Activated CD4-positive, alpha-beta T cell treated with anti-CD3 and anti-CD28 coated beads, Interleukin-2, amount 10 ng/mL, durations not matched to agents 7 days and 5 days (primary cell): ENCODE measurements at places on chromosomes 5 and 9. TPM values are rescaled to one million over a fixed set of nuclear protein-coding genes. Genes with fewer than 3 reads are reported as not detected.

DNA sequence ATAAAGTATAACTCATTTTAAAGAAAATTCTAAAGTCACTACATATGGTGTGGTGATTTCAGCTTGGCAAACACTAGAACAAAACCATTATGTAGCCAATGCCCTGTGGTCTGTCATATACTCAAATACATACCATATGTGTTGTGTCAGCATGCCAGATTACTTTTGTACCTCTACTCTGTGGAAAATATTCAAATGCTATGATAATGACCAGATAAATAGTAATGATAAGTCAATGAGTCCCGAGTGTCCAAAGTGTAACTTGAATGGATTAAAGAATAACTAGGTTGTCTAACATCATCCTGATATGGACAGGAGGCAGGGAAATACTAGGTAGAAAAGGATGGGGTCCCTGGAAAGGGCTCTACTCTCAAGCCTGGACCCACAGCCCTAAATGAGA, 58.0 kb upstream of the IL6ST start:
- no peak overlapping the region for H3K4me3 ChIP-seq
- H3K27ac ChIP-seq: peak overlapping the region; percentile 26
- no peak for DNase-seq
- H3K27me3 ChIP-seq: peaks cover 2% of the 10 kb centered on the region

GRCh38 chr9:4092793-4093709, 206.8 kb downstream of the GLIS3 start:
- no peak for DNase-seq
- H3K36me3 ChIP-seq: no peaks in the 10 kb centered on the region
- peaks cover 3% of the 10 kb centered on the region for H3K27me3 ChIP-seq
- no peak overlapping the region for H3K4me3 ChIP-seq
- no peak overlapping the region for H3K27ac ChIP-seq
- H3K4me1 ChIP-seq: no peaks in the 10 kb centered on the region

The EXOC3 gene
- total RNA-seq: 79.0 TPM

DNA sequence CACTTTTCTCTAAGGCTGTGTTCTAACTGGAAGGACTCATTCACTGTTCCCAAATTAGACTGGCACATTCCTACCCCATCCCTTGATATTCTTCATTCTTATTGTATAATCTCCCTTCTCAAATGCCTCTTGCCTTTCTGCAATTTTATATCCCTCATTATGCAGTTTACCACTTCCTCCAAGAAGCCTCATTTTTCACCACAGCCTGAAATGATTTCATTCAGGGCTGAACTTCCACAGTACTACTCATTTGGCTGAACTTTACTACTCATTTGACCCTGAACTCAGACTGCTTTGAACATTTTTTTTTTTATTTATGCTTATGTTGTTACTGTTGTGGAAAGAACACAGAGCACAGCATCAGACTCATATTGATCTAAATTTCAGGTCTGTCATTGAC, 32.7 kb downstream of the GRIA1 start:
- H3K36me3 ChIP-seq: no peaks in the 10 kb centered on the region
- H3K27ac ChIP-seq: no peak overlapping the region
- no peak for DNase-seq

DNA sequence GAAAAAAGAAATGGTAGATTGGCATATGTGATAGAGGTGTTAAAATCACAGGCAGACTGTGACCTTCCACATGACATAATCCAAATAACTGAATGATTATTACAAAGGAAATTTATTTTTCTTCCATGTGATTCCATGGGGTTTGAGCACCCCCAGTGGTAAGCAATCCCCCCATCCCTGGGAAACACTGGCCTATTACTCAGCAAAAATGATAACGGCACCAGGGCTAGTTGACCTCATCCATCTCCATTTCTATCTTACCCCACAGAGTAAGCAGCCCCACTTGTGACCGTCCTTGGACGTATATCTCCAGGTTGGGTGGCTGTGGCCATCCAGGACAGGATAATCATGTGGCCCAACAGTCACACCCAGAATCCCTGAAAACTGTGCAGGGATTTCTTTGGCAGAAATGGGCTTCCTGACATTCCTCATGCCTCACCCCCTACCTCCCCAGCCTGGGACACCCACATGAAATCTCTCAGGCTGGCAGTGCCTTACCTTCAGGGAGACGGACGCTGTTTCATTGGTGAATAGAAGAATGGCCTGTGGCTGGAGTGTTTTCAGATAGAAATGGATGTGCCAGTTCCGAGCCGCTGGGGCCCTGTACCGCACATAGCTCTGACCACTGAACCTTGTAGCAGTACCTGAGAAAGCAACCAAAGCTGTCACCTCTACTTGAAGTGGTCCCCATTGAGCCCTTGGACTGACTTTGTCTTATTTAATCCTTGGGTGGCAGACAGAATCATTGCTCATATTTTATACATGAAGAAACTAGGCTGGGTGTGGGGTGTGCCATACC, 69.9 kb downstream of the SLC36A1 start:
- no peak overlapping the region for H3K27ac ChIP-seq
- H3K36me3 ChIP-seq: no peaks in the 10 kb centered on the region

The TMEM174 gene
- total RNA-seq: not detected

DNA sequence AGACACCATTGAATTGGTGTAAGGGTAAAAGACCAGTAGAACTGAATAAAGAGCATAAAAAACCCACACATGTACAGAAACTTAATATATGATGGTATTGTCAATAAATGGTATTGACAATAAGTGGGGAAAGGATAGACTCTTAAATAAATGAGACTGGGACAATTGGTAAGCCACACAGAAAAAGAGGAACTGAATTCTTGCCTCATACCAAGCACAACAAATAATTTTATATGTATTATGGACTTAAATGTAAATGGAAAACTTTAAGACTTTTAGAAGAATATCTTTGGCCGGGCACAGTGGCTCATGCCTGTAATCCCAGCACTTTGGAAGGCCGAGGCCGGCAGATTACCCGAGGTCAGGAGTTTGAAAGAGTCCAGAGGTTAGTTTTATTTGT, 37.9 kb upstream of the PPP2CA start:
- peaks cover 2% of the 10 kb centered on the region for H3K36me3 ChIP-seq

DNA sequence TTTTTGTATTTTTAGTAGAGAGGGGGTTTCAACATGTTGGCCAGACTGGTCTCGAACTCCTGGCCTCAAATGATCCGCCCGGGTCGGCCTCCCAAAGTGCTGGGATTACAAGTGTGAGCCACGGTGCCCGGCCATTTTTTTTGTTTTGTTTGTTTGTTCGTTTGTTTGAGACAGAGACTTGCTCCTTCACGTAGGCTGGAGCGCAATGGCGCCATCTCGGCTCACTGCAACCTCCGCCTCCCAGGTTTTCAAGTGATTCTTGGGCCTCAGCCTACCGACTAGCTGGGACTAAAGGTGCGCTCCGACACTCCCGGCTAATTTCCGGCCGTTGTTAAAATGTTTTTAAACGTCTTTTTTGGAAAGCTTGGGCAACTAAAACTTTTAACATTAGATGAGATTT, 54.0 kb downstream of the SHOC1 start:
- H3K27ac ChIP-seq: no peak overlapping the region
- H3K27me3 ChIP-seq: no peaks in the 10 kb centered on the region
- peaks cover 3% of the 10 kb centered on the region for H3K4me1 ChIP-seq
- no peaks in the 10 kb centered on the region for H3K36me3 ChIP-seq

DNA sequence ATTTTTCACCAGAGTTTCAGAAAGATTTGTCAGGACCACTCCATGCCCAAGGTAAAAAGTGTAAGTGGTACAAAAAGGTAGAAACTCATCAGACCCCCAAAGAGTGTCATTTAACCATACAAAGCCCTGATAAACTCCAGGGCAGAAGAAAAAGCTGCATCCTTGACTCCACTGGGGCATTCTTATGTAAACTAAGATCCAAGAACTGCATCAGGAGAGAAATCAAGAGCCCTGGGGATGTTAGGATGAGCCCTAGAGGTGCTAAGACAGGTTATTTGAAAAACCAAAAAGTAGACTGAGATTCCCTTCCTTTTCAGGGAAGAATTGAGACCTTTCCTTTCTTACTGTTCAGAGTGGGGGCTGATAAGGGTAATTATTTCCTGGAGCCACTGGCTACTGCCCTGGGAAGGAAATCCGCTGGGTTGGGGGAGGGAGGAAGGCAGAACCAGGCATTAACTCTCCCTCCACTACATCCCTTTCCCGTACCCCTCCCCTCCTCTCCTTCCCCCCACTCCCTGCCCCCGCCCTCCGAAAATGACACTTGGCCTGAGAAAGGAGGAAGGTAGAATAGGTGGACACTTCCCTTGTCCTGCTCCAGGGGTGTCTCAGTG, 54.7 kb downstream of the FXN start:
- no peak for DNase-seq
- no peaks in the 10 kb centered on the region for H3K36me3 ChIP-seq
- H3K27ac ChIP-seq: no peak overlapping the region
- H3K4me1 ChIP-seq: no peaks in the 10 kb centered on the region
- no peak overlapping the region for H3K4me3 ChIP-seq

The PAX5 gene
- total RNA-seq: 0.12 TPM

- no peak for DNase-seq
- H3K27me3 ChIP-seq: peaks cover 10% of the 10 kb centered on the region
- no peak overlapping the region for H3K4me3 ChIP-seq
- H3K27ac ChIP-seq: no peak overlapping the region
- no peaks in the 10 kb centered on the region for H3K4me1 ChIP-seq
These were observed 80.3 kb downstream of the VCAN start for GRCh38 chr5:83551821-83552220.

The C9orf72 gene
- 13.3 TPM for total RNA-seq

The GRM6 gene
- not detected for total RNA-seq

DNA sequence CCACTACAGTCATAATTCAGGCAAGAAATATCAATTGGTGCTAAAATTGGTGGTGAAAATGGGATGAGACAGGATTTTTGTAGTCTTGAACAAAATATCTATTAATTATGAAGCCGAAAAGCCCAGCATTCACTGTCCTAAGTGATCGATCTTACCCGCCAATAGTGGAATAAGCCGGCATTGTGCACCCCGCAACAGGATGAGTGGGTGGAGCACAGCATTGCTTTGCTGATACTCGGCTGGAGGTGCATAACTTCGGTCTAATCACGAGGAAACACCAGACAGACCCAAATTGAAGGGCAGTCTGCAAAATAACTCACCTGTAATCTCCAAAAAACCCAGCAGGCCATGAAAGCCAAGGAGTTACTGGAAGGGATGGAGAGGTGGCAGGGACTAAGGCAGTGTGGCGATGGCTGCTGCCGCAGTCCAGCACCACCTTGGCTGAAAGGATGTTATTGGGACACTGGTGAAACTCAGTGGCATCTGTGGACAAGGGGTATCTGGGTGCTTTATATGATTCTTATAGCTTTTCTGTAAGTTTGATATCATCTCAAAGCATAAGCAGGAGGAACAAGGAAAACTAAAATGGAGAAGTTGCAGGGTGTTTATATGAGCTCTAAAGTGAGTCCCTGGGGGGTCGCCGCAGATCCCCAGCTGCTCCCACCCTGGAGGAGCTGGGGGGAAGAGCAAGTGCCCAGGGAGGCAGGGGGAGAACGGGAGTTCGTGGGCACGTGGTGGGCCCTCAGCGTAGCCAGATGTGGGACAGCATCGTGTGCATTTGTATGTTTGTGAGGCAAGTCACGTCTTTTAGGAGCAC, 45.2 kb downstream of the AHRR start:
- DNase-seq: no peak
- H3K36me3 ChIP-seq: peaks cover 74% of the 10 kb centered on the region
- no peak overlapping the region for H3K4me3 ChIP-seq
- H3K4me1 ChIP-seq: peaks cover 44% of the 10 kb centered on the region

DNA sequence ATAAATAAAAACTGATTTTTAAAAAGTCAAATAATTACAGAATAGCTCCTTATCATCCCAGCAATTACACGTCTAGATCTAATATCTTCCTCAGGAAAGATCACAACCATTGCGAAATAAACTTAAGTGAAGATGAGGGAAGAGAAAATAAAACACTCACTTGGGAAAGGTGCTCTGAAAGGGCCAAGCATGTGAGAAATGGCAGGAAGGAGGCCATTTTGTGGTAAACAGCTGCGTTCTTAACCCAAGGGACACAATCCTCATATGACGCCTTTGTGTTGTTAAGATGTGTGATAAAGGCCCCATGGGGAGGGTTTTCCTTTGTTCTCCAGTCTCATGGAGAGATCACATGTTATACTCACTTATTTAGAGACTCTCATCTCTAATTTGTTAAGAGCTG, 32.5 kb downstream of the JAKMIP2 start:
- no peaks in the 10 kb centered on the region for H3K27me3 ChIP-seq
- H3K36me3 ChIP-seq: no peaks in the 10 kb centered on the region
- DNase-seq: no peak
- no peaks in the 10 kb centered on the region for H3K4me1 ChIP-seq
- no peak overlapping the region for H3K4me3 ChIP-seq

The CDKN2A gene
- total RNA-seq: 15.9 TPM

The TMEM167A gene
- 69.1 TPM for total RNA-seq

The ADAMTSL2 gene
- not detected for total RNA-seq

DNA sequence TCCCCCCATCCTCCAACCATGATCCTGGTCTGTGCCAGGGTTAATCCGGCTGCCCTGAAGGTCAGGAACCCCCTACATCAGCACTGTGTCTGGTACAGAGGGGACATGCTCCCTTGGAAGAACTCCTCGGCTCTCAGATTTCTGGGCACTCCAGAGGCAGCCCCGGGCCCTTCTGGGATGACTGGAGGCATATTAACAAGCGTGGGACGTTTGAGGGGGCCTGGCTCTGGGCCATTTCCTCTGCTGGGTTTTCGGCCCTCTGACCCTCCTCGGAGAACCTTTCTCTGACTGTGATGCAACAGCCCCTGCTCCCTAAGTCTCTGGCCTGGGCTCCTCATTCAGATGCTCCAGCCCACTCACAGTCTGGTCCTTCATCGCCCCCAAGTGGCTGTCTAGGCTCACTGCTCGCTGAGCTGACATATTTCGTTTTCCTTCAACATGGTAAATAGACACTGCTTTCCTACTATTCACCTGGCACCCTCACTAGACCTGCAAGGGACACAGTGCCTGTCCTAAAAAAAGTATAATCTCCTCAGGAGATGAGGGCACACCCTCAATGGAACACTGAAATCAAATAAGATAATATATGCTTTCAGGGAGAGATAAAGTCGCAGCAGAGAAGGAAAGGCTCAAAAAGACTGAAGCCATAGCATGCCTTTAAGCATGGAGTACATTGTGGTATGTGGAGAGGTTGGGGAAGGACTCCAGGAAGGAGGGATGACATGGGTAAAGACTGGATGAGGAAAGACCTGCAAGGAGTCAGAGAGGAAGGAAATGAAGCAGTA, 404.7 kb upstream of the TRPC7 start:
- H3K27me3 ChIP-seq: no peaks in the 10 kb centered on the region
- H3K36me3 ChIP-seq: no peaks in the 10 kb centered on the region
- no peaks in the 10 kb centered on the region for H3K4me1 ChIP-seq
- no peak overlapping the region for H3K4me3 ChIP-seq

The ECM2 gene
- total RNA-seq: not detected

GRCh38 chr5:81513982-81514381, 120.0 kb upstream of the ACOT12 start:
- no peak overlapping the region for H3K27ac ChIP-seq
- no peak for DNase-seq
- no peaks in the 10 kb centered on the region for H3K4me1 ChIP-seq
- no peaks in the 10 kb centered on the region for H3K27me3 ChIP-seq

GRCh38 chr9:20496328-20496727, 126.0 kb downstream of the MLLT3 start:
- H3K4me1 ChIP-seq: peaks cover 33% of the 10 kb centered on the region
- peaks cover 24% of the 10 kb centered on the region for H3K36me3 ChIP-seq
- DNase-seq: no peak
- H3K4me3 ChIP-seq: no peak overlapping the region
